ENCODE measurements at places on chromosomes 2 and 18.

DNA sequence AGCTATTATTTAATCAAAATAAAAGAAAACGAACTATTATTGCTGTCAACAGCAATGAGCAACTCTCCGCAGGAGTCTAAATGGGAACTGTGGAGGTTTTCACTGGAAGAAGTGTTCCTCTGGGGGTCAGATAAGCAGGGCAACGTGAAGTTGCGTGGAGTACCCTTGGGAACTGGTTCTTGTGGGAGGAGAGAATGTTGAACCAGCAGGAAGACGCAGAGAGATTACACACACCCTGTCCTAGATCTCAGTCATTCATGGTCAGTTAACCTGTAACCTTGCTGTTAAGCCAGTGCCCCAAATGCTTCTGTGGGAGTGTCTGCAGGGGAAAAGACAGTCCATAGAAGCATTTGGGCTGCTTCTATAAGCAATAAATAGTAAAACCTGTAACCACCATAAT lies 20.4 kb upstream of the CABLES1 start:
- no peak for DNase-seq

DNA sequence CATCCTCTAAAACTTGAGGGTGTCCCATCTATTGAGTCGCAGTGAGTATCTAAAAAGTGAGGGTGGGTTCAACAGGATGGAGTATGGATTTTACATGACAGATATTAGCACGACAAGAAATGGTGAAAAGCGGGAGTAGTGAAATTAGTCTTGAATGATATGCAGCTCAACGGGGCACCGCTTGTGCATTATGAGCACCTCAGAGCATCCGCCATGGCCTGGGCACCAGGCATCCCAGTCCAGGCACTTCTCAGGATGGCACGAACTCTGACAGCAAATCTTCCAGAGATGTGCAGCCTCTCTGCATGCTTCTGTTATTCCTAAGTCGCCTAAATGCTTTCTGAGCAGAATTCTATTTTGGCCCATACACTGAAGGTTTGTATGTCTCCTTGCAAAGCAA lies 57.1 kb downstream of the ZNF516 start:
- no peak for DNase-seq

DNA sequence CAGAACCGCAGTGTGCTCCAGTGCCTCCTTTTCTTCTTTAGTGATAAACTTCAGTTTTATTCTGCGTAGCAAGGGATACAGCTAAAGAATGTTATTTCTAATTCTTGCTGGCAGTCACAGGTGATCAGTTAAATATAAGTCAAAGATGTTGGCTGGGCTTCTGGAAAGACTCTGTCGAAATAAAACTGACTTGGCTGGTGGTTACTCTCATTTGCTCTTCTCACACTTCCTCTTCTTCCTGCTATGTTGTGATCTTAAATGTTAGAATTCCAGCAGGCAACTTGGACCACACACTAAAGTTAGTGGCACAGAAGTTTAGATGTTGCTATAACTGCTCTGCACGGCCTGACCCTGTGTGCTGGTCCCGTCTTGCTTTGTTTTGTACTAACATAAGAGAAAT lies 278.6 kb downstream of the CDH19 start:
- no peak for DNase-seq

- no peak for DNase-seq
Observed at GRCh38 chr2:186349508-186349907, 136.6 kb upstream of the ZC3H15 start.

DNA sequence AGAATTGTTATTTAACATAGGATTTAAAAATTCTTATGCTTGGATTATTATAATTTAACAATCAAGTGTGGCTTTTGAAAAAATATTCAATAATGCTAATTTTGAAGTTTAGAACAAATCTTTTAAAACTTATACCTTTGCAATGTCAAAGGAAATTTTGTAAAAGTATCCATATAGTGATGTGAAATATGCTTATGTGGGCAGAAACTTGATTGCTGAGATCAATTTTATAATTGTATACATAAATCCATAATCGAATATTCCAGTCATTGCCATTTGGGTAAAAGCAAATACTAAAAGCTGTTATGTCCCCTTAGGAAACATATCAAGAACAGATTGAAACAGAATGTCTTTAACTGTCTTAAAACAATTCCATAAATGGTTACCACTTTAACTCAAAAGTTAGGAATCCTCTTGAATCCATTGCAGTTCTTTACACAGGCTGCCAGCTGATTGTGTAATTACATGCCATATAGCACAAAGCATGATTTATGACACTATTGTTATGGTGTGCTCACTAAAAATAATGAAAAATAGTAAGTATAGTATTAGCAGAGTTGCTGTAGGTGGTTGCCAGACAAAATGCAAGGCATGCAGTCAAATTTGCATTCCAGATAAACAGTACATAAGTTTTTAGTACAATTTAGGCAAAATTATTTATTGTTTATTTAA lies 24.2 kb downstream of the PLCL1 start:
- no peak for DNase-seq

DNA sequence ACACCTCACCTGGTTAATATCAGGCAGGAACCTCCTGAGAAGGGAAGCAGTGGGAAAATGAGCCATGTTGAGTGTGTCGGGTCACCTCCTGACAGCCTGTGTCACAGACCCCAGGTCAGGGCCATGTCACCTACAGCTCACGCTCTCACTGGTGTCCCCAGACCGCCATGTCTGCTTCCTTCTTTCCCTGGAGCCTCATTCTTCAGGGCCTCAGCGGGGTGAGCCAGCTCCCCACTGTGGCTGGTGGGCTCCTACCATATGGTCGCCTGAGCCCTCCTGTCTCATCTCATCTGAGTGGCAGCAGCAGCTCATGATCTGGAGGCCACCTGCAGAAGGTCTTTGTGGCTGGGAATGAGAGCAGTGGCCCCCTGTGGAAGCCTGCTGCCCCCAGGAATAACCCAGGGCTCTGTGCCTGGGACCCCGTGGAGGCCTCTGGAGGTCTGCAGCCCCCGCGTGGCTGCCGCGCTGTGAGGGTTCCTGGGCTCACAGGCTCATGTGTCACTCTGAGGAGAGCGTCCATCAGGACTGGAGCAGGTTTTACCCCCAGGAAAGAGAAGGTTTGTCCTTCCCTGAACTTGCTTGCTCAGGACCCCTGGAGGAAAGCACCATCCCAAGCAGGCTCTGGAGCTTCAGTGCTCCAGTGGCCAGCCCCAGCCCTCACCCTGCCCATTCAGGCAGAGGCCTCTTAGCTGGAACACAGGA lies 56.4 kb downstream of the FAM168B start:
- no peak for DNase-seq

GRCh38 chr18:808086-808485 lies 4.0 kb downstream of the YES1 start:
- no peak for DNase-seq

Data from GM18507 (cell line).